ENCODE measurements at places on chromosomes 5 and 9. TPM values are rescaled to one million over a fixed set of nuclear protein-coding genes. Genes with fewer than 3 reads are reported as not detected.

The LECT2 gene
- total RNA-seq = not detected

The TEX48 gene
- not detected for total RNA-seq

The ARL14EPL gene
- total RNA-seq = not detected

The CNOT8 gene
- 39.6 TPM for total RNA-seq

The ECM2 gene
- 0.13 TPM for total RNA-seq

The ACTBL2 gene
- total RNA-seq = 16.5 TPM

The THBS4 gene
- total RNA-seq = 0.33 TPM

The C5 gene
- 1.5 TPM for total RNA-seq

The HRH2 gene
- total RNA-seq = not detected

The TLR4 gene
- 12.2 TPM for total RNA-seq

The SPATA24 gene
- 3.4 TPM for total RNA-seq

The ZNG1F gene
- 0.76 TPM for total RNA-seq

The SLC36A2 gene
- not detected for total RNA-seq

The DAP gene
- 75.9 TPM for total RNA-seq

The GPR151 gene
- not detected for total RNA-seq

The CCDC171 gene
- 1.8 TPM for total RNA-seq

The IL17B gene
- 0.38 TPM for total RNA-seq

The CAST gene
- 83.8 TPM for total RNA-seq

The RANBP17 gene
- total RNA-seq = 8.0 TPM

The DMRT3 gene
- total RNA-seq = 8.8 TPM

The BTNL9 gene
- total RNA-seq = not detected

The COL27A1 gene
- total RNA-seq = 6.8 TPM

The CNTNAP3B gene
- total RNA-seq = 6.0 TPM

The GDNF gene
- total RNA-seq = not detected

The SMIM33 gene
- not detected for total RNA-seq

The PKD2L2 gene
- total RNA-seq = not detected

The DAPK1 gene
- total RNA-seq = 71.0 TPM

The CER1 gene
- not detected for total RNA-seq

The STK32A gene
- 1.5 TPM for total RNA-seq

The KCNV2 gene
- not detected for total RNA-seq

The SPATA31D4 gene
- total RNA-seq = not detected

The WNT8A gene
- not detected for total RNA-seq

The SLC6A19 gene
- not detected for total RNA-seq

The SPZ1 gene
- total RNA-seq = not detected

The ANKRD18B gene
- 4.8 TPM for total RNA-seq

The DBH gene
- not detected for total RNA-seq

The FOXD4L5 gene
- not detected for total RNA-seq

The NMUR2 gene
- total RNA-seq = 0.16 TPM

The CARTPT gene
- total RNA-seq = not detected

The AK1 gene
- 40.1 TPM for total RNA-seq

The SYNPO gene
- 11.0 TPM for total RNA-seq

The PCDHGA6 gene
- 5.6 TPM for total RNA-seq

The FAM153A gene
- not detected for total RNA-seq

The SNCAIP gene
- total RNA-seq = 5.2 TPM

The CDH9 gene
- total RNA-seq = 0.25 TPM

The ZNF484 gene
- total RNA-seq = 5.7 TPM

The CAMK4 gene
- 7.7 TPM for total RNA-seq

The NRG2 gene
- total RNA-seq = under 0.01 TPM

The WDR70 gene
- total RNA-seq = 10.1 TPM

The ARID3C gene
- 0.51 TPM for total RNA-seq

The ANKRD20A1 gene
- total RNA-seq = 0.16 TPM

The PCA3 gene
- not detected for total RNA-seq

The HNRNPA0 gene
- 14.6 TPM for total RNA-seq

The PRRT1B gene
- total RNA-seq = not detected

The PCDHGB4 gene
- total RNA-seq = 7.1 TPM

The TAF11L5 gene
- total RNA-seq = not detected

The GCNT1 gene
- 11.8 TPM for total RNA-seq

The OTP gene
- not detected for total RNA-seq
